ENCODE measurements at places on chromosomes 7 and 10. TPM values are rescaled to one million over a fixed set of nuclear protein-coding genes. Genes with fewer than 3 reads are reported as not detected.

DNA sequence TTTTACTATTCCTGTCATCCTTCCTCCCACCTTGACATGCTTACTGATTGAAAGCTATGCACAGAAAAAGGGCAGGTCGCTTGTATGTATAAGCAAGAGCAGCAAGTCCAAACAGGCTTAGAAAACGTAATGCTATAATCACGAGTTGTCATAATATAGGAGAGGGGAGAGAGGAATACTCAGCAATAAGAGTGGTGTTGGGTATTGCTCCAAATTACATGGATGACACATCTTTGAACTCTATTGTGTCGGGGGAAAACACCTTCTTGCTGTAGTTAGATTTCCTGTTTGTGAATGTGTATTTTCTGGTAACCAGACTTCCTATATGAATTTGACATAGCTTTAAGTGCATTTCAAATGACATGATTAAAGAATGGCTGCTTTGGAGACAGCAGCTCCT, 7.5 kb downstream of the MET start:
- no peak for DNase-seq

- DNase-seq: no peak
Observed at GRCh38 chr10:77293773-77294172, 343.8 kb downstream of the KCNMA1 start.

- no peak for DNase-seq
Observed at GRCh38 chr10:76581506-76582256, 1055.9 kb downstream of the KCNMA1 start.

DNA sequence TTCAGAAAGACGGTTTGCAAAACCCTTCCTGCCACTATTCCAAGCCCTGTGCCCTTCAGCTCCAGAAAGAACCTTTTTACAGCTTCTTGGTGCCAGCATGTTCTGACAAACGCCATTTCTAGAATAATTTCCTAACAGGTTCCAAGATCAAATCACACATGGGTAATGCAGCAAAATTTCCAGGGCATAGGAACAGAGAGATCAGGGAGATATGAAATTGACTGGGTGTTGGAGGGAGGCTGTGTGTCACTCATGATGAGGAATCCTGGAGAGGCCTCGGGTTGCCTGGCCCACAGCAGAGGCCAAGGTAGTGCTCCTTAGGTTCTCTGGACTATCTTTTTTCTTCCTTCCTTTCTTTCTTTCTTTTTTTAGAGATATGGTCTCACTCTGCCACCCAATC, 29.5 kb downstream of the RAB19 start:
- DNase-seq: no peak

Gene CHAT
- total RNA-seq: not detected

All from RPMI7951 (cell line).